ENCODE measurements at places on chromosomes 5 and 9.

- DNase-seq = no peak
Observed at GRCh38 chr5:132220491-132220890, 7.2 kb downstream of the P4HA2 start.

- peak; percentile 90 for DNase-seq
Observed at GRCh38 chr9:91037511-91038482, 236.2 kb downstream of the SYK start.

- DNase-seq = no peak
Observed at GRCh38 chr5:146883511-146883910, 5.0 kb upstream of the PPP2R2B start.

DNA sequence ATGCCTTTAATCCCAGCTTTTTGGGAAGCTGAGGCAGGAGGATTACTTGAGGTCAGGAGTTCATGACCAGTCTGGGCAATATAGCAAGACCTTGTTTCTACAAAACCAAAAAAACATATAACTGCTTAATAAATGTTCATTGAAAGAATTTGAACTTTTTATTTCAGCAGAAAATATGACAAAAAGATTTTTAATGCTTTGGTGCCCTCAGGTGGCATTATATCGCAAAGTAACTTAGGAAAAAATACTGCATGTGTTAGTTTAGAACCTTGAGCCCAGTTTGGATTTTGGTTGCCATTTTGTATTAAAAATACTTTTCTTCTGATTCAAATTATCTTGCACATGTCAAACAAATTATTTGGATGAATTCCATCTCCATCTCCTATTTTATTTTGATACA lies 103.2 kb downstream of the GPBP1 start:
- no peak for DNase-seq

DNA sequence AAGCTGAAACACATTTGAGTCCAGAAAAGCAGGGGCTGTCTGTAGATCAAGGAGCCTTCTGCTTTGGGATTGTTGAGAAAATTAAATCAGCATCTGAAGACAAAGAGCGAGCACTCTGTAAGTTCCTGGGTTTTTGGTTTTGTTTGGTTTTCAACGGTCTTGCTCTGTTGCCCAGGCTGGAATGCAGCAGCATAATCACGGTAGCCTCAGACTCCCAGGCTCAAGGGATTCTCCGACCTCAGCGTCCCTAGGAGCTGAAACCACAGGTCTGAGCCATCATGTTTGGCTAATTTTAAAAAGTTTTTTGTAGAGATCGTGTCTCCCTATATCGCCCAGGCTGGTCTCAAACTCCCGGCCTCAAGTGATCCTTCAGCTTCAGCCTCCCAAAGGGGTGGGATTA lies 266.5 kb upstream of the ADAMTS16 start:
- DNase-seq = no peak

DNA sequence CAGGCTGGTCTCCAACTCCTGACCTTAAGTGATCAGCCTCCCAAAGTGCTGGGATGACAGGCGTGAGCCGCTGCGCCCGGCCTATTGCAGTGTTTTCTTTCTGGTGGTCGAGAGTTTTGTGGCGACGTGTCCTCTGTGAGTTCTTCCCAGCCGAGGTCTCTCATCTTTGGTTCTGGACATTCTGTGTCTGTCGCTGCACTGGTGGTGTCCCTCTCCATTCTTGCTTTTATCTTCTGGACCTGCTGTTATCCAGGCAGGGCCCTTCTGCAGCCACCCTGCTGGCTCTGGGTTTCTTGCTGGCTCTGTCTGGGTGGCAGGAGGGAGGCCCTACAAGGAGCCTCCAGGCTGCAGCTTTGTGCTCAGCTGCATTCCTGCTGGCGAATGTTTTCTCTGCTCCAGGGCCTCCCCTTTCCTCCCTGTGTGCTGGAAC lies 49.1 kb upstream of the EXOC3 start:
- DNase-seq = no peak

GRCh38 chr5:142998316-142999020 lies 228.3 kb downstream of the ARHGAP26 start:
- no peak for DNase-seq

- peak; percentile 69 for DNase-seq
Observed at GRCh38 chr9:91771027-91771426, 179.0 kb downstream of the ROR2 start.

GRCh38 chr5:158205992-158206391 lies 347.0 kb upstream of the CLINT1 start:
- DNase-seq = no peak

- no peak for DNase-seq
Observed at GRCh38 chr5:32083981-32084430, 90.1 kb downstream of the GOLPH3 start.

- DNase-seq = no peak
Observed at GRCh38 chr9:112252194-112252593, 77.1 kb upstream of the SUSD1 start.

DNA sequence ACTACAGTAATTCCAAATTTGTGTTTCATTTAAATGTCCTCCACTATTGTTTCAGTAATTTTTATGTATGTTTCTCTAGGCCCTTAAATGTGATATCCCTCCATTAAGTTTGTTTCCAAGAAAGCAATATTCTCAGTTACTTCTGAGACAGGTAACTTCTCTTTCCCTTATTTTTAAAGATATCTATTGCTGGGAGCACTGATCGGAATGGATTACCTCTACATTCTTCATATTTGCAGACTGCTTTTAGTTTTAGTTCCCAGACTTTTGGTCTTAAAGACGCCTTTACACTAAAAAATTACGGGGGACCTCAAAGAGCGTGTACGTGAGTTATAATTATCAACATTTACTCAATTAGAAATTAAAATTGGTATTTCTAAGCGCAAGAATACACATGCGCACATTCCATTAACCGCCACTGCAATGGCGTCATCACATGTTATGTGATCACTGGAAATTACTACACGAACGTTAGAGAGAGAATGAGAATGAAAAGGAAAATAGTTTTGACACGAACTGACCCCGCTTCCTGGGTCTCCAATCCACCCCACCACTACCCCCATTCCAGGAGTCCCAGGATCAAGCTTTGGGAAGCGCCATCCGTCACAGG lies 519 bp upstream of the RAD50 start:
- no peak for DNase-seq

GRCh38 chr5:159106193-159106568 lies 6.5 kb upstream of the EBF1 start:
- peak; percentile 37 for DNase-seq

GRCh38 chr5:168092209-168093185 lies 198.9 kb upstream of the WWC1 start:
- no peak for DNase-seq

DNA sequence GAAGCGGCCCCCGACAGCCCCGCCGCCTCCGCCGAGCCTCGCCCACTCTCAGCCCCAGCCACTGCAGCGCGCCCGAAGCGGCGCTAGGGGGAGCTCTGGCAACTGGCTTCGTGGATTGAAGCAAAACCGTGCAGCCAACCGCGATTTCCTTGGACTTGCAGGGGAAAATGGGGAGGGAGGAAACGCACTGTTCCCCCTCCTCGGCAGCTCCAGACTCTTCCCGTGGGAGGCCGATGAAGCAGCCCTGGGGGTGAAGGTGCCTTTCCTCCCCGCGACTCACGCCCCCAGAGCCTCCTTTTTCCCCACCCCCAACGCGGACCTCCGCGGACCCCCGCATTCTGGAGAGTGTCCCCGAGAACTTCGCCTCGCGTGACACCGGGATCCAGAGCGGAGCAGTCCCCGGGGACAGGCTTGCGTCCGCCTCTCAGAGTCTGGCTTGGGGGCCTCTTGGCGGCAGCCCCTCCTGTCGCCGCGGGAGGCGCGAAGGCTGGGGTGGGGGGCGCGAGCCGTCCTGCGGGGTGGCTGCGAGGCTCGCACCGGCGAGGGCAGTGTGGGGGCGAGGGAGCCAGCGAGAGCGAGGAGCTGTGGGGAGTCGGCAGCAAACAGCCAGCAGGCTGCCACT lies 3.8 kb downstream of the IER5L start:
- DNase-seq = peak; percentile 95

DNA sequence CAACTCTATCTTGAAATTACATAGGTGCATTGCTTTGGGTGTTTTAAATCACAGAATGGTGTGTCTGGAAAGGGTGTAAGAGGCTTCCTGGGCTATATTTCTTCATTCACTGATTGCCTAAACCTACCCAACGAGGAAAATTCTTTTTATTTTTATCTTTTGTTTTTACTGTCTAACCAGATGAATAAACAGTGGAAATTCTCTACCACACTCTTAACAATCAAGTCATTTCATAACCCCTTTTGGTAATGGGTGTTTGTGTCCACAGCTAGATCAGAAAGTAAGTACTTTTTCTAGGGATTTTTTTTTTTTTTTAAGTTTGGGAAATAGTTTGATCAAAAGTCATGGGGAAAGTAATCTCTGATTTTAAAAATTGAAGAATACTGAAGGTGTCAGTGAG lies 27.6 kb upstream of the C5orf47 start:
- DNase-seq = no peak

DNA sequence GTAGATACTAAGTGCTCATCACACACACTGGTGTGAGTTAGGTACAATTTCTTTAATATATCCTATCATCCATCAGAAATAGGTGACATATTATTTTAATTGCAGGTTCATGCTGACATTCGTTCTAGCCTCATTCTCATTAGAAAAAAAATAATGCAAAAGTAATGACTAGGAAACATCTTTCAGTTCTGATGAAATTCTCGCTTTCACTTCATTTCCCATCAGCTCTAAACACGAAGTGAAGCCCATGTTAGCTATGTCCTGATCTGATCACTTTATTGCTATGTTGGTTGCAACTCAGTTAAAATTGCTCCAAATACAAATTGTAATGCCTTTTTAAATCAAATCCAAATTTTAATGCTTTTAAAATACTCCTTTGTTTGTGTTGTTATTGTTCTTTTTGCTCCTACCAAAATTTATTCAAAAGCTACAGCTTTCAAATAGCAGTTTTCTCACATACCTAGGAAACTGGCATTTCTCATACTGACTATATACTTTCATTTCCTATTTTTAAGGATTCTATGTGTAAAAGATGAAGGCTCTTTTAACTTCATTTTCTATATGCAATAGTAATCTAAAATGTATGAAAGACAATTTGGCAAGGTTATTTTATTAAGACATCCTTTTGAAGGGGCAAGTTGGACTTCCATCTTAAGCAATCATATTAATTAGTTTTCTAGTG lies 1237.8 kb upstream of the ACO1 start:
- no peak for DNase-seq

- DNase-seq = no peak
Observed at GRCh38 chr5:127746756-127747155, 43.6 kb downstream of the CCDC192 start.

- no peak for DNase-seq
Observed at GRCh38 chr5:117803533-117803932, 1184.8 kb downstream of the DTWD2 start.

DNA sequence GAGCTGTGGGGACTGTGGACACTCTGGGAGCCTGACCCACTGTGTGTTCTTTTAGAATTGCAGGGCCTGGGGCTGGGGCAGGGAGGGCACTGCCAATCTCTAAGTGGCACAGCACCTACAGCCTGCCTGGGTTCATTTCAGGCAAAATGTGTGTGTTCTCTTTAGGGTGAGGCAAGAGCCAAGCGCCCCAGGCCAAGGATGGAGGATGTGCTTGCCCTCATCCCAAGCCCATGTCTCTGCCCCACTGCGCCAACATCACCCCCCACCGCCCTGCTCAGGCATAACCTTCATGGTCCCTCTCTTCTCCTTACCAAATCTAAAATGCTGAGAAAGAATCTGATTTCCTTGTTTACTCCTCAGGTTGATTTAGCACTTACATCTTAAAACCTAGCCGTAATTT lies 304.4 kb downstream of the RAB3C start:
- no peak for DNase-seq

DNA sequence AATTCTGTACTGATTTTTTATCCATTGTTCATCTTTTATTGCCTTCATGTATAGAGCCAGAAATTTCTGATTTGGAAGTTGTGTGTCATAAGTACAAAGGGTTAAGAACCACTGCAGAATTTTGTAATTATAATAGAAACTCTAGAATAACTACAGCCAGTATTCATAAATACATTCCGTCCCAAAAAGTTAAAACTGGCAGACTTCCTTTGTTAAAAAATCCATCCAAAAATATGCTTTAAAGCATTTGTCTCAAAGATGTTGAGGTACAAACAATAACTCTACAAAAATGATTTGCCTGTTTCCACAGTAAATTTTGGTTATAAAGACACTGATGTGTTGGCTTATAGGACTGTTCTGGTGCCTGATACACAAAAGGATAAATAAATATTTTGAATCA lies 436.6 kb downstream of the DTWD2 start:
- no peak for DNase-seq

DNA sequence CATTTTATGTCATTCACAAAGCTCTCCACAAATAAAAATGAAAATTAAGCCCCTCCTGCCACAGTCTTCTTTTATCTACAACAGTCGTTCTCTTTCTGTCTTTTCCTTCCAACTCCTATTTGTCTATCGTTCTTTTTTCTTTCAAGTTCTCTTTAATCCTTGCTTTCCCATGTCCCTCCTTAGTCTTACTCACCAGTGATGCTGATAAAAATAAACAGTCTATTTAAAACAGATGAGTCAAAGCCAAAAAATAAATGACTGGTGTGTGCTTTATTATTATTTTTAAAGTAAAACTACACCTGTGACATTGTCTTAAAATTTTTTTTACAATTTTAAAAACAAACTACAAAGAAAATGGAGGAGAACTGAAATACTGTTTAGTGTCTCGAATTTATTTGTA lies 137.1 kb upstream of the TMEM161B start:
- DNase-seq = no peak

DNA sequence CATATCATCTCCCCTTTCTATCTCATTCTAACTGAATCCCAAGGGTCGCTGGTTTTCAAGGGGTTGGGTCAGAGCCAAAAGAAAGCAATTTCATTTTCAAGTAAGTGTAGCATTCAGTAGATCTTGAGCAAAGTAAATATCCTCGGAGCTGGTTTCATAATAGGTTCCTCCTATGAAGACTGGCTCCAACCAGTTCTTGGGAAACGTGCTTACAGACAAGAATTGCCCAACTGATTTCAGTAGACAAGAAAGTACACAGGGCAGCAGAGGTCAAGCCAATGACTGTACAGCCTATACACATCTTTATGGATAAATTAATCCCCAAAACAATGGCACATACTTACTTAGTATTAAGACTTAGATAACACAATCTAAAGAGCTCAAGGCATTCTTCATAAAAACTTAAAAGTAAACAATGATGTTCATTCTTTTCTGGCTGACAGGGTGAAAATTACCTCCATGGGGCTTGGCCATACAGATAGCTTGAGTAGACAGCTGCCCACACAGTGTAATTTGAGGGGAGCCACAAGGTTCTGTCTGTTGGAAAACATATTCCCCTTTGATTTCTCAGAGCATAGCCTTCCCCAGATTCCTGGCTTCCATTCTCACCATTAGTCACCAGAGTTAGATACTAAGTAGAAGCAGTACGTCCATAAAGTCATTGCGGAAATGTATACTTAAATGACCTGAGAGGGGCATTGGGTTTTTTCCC lies 163.9 kb downstream of the ARRDC3 start:
- DNase-seq = peak; percentile 27

DNA sequence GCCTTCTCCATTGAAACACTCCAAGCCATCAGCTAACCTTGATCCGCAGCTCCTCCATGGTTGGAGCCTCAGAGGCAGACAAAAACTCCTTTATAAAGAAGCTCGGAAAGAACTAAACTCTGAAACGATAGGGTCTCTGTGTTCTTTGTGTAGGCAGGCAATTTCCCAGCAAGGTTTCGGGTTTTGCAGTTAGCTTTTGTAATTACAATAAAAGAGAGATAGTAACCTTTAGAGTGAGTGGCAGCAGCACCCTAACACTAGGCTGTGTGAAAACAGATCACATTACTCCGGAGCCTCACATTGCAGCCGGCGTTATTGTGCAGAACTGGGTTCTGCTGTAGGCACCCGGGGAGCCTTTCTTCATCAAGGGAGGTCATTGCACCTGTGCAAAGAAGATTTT lies 115.8 kb upstream of the MAP3K1 start:
- no peak for DNase-seq

GRCh38 chr9:8652255-8652654 lies 852.7 kb upstream of the DMAC1 start:
- DNase-seq = no peak

All from uterus (tissue), 4 donors.